ENCODE measurements at places on chromosomes 13 and 19.
A peak's percentile ranks its signal among the peaks of the same experiment; 100 is the strongest.

- no peak for DNase-seq
These were observed 42.7 kb downstream of the KLF5 start for GRCh38 chr13:73101351-73102007.

GRCh38 chr13:98216135-98216565, 39.1 kb upstream of the RNF113B start:
- no peak for DNase-seq

GRCh38 chr13:110283736-110284517, 23.0 kb downstream of the COL4A1 start:
- no peak for DNase-seq

DNA sequence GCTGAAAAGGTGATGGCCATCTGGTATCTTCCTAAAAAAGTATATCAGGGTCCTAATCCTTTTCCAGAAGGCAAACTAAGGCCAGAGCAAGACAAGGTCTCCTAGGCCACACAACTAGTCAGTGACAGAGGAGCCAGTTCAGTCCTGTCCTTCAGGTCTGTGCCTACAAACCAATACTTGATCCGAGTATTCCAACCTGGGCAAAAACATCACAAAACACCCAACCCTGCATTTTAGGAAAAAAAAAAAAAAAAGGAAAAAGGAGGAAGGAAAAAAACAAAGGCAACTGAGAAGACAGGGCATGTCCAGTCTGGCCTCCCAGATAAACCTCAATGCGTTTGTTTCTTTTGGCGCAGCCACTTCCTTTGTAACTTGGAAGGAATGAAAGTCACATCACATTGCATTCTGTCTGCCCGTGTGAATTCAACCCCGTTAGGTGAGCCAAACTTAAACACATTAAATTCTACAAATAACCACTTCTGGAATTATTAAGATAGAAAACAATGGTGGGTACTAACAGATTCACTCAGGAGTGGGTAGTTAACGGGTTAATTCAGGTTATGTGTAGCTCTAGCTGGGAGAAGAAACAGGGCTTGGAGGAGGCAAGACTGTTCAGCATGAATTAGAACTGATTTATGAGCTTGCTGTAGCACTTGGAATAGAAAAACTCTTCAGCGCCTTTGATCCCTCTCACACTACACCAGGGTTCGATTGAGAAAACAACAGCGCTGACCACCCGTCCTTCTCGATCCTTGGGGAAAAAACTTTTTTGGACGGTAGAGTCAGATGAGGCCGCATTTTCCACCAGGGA, 43.0 kb upstream of the HNRNPA1L2 start:
- DNase-seq: no peak

GRCh38 chr13:94063848-94064247, 415.6 kb downstream of the DCT start:
- no peak for DNase-seq

GRCh38 chr13:33865945-33866344, 48.0 kb downstream of the RFC3 start:
- DNase-seq: no peak

DNA sequence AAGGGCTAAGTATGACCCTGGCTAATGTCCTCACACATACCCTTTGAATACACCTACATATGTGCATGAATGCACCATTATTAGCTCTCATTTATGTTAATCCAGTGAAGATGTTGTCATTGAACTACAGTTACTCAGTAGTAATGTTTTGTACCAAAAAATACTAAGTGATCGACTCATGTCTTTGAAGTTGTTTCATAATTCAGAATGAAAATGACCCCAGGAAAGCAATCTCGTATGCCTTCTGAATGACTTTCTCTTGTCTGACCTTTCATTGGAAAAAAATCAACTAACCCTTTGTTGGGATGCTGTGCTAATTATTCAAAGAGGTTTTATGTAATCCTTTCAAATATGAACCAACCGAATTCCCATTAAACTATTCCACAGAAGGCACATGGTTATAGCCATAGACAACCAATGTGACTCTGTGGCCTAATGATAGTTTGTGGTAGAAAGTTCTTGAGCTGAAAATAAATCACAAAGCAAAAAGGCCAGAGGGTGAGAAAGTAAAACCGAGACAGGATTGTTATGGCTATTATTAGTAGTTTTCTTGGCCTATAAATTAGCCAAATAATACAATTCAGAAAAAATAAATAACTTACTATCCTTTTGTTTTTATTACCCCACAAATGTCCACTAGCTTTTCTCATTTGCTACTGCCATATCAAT, 86.8 kb upstream of the STARD13 start:
- no peak for DNase-seq

GRCh38 chr13:40102854-40103253, 447.4 kb downstream of the COG6 start:
- peak; percentile 56 for DNase-seq

DNA sequence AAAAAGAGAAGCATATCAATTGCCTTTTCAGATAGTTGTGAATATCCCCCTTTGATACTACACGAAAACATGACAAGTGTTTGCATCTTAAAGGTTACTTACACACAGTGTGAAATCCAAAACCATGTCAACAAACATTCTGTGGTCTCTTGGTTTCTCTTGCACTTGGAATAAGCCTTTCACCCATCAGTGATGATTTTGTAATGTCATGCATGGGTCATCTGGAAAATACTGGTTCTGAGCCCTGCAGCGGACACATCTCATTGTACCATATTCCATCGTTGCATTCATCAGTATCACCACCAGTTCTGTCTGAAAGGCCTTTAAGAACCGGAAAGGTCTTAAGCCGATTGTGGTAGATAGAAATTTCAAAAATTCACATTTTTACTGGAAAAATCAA, 65.4 kb upstream of the SOX1 start:
- no peak for DNase-seq

GRCh38 chr19:17220207-17220758, 5.1 kb downstream of the USE1 start:
- DNase-seq: peak; percentile 14

DNA sequence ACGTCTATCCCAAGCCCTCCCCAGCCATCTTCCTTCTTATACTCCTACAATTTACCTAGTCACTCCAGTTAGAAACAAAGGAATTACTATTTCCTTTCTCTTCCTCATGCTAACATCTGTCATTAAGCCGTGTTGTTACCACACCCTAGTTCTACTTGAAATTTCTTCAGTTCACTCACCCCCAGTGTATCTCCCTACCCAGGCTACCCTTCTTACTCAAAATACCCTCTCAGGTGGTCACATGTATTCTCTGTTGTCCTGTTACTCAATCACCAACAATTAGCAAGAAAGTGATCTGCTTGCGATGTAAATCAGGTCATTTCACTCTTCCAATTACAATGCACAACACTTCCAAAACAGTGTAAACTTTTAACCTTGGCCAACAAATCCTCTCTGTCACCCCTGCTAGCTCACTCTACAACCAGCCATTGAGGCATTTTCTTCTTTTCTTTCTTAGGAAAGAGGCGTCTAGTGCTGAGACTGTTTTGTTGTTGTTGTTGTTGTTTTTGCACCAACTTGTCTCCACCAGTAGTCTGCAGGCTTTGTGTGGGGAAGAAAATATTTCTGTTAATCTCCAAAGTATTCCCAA, 50.7 kb downstream of the PCDH17 start:
- DNase-seq: no peak

DNA sequence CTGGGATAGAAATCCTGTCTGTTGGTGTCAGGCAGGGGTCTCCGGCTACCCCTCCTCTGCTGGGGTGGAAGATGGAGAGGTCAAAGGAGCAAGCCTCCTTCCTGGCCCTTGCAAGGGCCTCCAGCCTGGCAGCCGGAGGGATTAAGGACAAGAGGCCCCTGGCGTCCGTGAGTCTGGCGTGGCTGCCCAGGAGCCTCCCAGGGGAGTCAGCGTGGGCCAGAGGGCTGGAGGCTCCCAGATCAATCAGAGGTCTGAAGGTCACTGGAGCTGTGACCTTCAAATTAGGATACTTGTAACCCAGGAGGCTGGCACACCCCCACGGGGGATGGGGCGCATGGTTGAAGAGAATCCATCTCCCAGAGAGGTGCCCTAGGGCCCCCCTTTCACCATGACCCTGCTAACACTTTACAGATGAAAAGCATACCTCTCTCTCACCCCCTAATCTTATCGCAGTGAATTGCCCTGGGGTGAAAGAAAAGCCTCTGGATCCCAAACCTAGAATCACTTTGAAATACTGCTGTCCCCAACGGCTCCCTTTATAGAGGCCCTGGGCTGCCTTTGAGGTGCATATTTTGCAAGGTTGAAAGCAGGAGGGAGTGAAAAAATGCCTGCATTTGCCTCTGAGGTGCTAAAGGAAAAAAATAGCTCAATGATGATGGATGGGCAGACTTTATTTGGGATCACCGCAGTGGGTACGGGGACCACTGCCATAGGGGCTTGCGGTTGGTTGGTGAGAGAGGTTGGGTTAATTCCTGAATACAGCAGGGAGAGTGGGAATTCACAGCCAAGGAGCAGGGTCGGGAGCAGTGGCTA, 44.9 kb upstream of the PEG3 start:
- no peak for DNase-seq

DNA sequence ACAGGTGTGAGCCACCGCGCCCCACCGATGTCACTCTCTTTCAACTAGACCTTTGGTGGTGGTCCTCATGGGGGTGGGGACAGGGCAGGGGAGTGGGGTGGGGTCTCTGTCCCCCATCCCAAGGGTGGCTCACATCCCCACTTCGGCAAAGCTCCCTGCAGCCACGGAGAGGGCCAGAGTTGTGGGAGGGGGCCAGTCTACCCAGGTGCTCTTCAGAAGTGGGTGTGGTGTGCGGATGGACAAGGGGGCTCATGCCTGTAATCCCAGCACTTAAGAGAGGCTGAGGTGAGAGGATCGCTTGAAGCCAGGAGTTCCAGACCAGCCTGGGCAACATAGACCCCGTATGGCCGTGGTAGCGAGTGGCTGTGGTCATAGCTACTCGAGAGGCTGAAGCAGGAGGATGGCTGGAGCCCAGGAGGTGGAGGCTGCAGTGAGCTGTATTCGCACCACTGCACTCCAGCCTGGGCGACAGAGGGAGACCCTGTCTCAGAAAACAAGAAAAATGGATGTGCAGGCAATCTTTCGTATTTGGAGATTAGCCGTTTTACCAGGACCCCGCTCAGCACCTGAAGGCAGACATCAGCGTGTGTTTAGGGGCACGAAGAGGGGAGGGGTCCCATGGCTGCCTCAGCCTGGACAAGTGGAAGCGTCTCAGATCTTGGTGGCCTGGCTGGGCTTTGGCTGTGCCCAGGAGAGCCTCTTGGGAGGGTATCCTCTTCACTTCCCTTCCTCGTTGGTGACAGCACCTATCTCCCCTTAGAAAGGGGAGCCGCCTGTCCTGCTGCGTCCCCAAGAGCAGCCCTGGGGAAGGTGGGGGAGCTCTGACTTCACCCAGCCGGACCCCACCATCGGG, 846 bp downstream of the TGFBR3L start:
- DNase-seq: no peak

- DNase-seq: no peak
These were observed 13.2 kb downstream of the MED4 start for GRCh38 chr13:48081739-48082138.

DNA sequence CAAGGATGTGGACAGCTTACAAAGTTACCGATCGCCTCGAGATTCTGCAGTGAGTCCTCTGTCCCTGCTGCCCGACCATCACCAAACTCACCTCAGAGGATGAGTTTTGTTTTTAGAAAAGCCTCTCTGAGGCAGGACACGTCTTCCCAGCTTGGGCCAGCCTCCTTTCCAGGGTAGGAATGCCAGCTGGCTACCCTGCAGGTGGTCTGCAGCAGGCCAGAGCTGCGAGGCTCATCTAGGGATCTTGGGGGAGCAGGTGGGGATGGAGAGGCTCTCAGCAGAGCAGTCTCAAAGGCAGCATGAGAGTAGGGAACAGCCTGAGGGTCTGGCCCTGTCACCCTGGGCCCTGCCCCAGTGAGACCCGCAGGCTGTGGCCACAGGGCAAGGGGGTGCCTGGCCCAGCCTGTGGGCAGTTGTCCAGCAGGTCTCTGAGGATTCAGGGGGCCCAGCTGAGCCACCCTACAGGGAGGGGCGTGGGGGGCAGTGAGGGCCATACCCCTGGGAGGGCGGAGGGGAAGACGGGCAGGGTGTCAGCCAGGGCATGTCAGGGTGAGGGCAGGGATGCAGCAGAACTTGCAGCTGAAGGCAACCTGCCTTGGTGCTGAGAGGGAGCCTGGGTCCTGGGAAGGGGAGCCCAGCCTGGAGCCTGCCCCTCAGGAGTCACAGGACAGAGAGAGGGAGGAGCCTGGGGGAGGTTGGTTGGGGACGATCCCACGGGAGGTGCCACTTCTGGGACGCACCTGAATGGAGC, 57.3 kb upstream of the TPM4 start:
- DNase-seq: no peak

- peak; percentile 61 for DNase-seq
These were observed 20.3 kb downstream of the LNX2 start for GRCh38 chr13:27599845-27600553.

DNA sequence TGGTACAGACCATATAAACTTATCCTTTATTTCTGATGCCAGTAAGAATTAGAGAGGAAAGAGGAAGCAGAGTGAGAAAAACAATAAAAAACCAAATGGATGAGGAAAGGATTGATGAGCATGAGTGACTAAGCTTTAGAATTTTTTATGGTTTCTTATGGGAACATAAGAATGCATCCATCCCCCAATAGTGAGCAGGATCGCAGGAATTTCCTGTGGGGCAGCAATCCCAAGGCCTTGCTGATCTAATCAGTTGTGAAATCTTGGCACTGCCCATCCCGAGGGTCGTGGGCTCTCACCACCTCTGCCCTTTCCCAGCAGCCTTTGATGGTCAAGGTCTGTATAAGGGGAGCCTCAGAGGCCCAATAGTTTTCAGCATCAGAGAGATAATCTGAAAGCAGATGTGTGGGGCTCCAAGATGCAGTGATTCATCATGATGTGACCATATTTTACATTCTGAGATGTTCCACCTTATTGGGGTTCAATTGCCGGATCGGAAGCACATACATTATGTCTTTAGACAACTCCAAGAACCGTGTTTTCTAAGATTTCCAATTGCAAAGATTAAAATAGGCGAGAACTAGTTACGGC, 222.1 kb downstream of the DNAJC15 start:
- DNase-seq: peak; percentile 81

GRCh38 chr19:35011091-35011689, 11.1 kb downstream of the GRAMD1A start:
- no peak for DNase-seq

DNA sequence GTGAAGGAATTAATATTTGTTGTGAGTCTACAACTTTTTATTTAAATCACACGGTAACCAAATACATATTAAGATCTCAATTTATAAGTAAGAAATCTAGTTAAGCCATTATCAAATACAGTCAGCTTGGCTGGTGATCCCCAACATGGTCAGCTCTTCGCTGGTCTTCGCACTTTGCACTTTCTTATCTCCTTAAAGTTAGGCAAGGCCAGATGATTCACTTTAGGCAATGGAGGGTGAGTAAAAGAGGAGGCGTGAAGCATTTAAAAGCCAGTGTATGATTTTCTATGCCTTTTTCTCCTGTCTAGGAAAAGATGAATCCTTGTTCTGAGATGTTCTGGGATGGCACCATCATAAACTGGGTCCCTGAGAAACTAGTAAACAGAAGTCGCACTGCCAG, 793.7 kb upstream of the ARGLU1 start:
- DNase-seq: no peak

- DNase-seq: no peak
These were observed 49.7 kb downstream of the CRTC1 start for GRCh38 chr19:18733196-18733647.
